Placental epithelial cell (primary cell): ENCODE measurements at places on chromosomes 2 and 18. TPM values are rescaled to one million over a fixed set of nuclear protein-coding genes. Genes with fewer than 3 reads are reported as not detected.

The KCNG2 gene
- total RNA-seq = not detected in 2 replicates

The MOB4 gene
- total RNA-seq = 23.9 and 32.8 TPM in 2 replicates

The ZNF892 gene
- total RNA-seq = 18.5 and 20.7 TPM in 2 replicates

The PRKAG3 gene
- total RNA-seq = not detected in 2 replicates

The TRPM8 gene
- not detected in 2 replicates for total RNA-seq

The MALL gene
- 1.2 and 2.9 TPM in 2 replicates for total RNA-seq

The CDH2 gene
- total RNA-seq = 10.3 and 16.5 TPM in 2 replicates

The KHK gene
- under 0.01 TPM in 1 of 2 replicates, not detected in the other for total RNA-seq
